ENCODE measurements at places on chromosomes 1 and 21.
A peak's percentile ranks its signal among the peaks of the same experiment; 100 is the strongest.

DNA sequence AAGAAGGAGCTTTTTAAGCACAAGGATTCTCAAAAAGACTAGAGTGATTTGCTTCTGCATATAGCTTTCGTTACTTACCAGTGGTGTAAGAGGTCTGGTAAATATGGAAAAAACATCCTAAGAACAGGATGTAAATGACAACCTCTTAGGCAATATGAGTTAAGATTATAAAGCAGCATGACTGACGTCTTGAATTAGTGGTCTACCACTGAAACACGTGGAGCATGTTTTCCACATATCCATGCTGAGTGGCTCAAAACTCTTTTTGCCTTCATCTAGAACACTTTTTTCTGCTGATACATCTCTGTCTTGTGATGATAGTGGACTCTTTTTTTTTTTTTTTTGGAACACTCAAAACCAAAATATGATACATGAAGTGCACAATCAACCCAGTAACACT, 44.6 kb downstream of the RCAN1 start:
- no peak for DNase-seq

- DNase-seq, result peak; percentile 89
These were observed 44.0 kb downstream of the YARS1 start for GRCh38 chr1:32773018-32773763.

- no peak for DNase-seq
These were observed 327.2 kb downstream of the PTPRU start for GRCh38 chr1:29563571-29563970.

- DNase-seq, result no peak
These were observed 84.3 kb downstream of the CAPZB start for GRCh38 chr1:19400875-19401534.

DNA sequence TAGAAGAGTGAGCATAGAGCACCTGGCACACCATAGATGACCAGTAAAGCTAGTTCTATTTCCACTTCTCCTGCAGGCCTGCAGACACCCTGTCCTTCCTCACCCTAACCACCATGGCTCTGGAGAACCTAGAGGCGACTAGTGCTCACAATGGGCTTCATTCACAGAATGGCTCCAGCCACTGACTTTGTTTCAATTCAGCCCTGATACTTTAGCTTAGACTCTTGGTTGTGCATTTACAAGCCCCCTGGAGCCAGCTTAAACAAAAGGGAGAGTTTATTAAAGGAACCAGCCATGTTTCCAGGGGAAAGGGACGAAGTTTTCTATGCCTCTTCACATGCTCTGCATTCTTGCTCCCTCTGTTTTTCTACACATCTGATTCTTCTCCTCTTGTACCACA, 123.7 kb downstream of the NAV1 start:
- no peak for DNase-seq

DNA sequence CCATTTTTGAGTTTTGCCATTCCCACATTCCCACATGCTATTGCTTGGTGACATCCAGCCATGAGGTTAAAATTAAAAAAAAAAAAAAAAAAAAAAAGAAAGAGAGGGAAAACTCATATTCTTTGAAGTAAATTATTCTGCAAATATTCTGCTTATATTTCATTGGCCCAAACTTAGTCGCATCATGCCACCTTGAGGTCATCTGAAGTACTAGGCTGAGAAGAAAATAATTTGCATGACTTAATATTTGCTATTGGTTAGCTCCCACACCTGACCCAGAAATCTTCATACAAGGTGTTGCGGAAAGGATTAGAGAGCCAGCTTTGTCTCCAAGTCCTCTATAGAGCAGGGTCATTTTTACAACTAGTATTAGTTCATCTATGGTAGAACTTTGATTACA, 2206.0 kb downstream of the MRPL39 start:
- DNase-seq, result no peak

DNA sequence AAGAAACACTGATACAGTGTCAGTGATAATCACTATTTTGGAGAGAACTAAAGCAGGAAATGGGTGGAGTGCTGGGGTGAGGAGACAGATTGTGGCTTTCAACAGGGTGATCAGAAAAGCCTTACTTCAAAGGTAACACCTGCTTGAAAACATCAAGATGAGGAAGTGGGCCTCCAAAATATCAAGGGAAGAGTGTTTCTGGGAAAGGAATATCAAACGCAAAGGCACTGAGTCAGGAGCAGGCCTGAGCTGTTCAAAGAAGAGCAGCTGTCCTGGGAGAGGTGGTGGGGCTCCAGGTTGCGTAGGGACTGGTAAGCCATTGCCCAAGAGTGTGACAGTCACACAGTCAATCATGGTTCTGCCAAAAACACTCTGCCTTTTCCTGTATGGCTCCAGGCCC, 47.1 kb upstream of the ATP1A1 start:
- no peak for DNase-seq

GRCh38 chr21:15250384-15250783, 185.6 kb upstream of the NRIP1 start:
- no peak for DNase-seq

GRCh38 chr1:206646504-206646903, 11.2 kb downstream of the DYRK3 start:
- DNase-seq, result no peak

GRCh38 chr1:92972409-92973129, 11.3 kb upstream of the DIPK1A start:
- DNase-seq, result no peak

- no peak for DNase-seq
These were observed 64.5 kb downstream of the NPHP4 start for GRCh38 chr1:5927506-5928370.

GRCh38 chr1:25896266-25896665, 10.0 kb downstream of the STMN1 start:
- DNase-seq, result no peak

DNA sequence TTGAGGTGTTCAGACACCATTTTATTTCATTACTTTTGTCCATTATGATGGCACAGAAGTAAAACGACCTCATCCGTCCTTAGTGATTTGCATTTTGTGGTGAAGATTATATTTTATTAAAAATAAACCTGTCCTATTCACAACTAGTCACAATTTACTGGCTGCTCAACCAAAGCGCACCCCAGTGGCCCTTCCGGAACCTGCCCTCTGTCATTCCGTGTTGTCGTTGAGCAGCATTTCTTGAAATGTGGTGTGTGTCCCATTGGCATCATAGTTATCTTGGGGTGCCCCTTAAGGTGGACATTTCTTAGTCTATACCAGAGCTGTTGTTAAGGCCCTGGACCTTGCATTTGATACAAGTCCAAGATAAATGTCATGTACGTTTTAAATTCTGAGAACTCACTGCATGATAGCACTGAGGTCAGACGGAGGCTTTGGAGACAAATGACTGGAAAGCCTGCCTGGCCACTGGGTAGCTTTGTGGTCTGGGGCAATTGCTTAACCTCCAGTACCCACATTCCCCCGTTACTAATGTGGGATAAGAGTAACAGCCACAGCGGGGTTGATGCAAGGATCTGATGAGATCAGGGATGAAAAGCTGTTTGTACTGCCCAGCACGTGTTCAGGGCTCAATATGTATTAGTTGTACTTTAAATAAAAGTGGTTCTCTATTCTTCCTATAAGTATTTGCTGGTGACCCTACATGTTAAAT, 36.2 kb downstream of the BACH1 start:
- no peak for DNase-seq

GRCh38 chr21:29368906-29369305, 70.2 kb downstream of the BACH1 start:
- no peak for DNase-seq

GRCh38 chr1:42978317-42979035, 19.8 kb upstream of the SLC2A1 start:
- DNase-seq, result no peak

DNA sequence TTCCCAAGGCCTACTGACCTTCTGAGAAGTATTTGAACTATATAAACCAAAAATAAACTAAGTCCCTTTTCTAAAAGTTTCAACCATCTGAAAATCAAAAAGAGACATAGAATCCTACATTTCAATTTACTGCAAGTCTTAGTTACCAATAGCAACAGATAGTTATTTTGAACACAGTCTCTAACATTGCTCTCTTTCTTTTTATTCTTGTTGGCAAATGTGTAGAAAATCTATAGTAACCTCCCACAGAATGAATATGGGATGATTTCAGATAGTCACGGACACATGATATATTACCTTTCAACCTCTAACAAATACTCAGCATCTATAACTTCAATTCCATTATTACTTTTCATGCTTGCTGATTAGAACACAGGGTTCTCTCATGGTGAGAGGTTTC, 68.9 kb upstream of the RAB3GAP2 start:
- DNase-seq, result no peak

- no peak for DNase-seq
These were observed 450.6 kb upstream of the CAMK1G start for GRCh38 chr1:209132736-209133467.

DNA sequence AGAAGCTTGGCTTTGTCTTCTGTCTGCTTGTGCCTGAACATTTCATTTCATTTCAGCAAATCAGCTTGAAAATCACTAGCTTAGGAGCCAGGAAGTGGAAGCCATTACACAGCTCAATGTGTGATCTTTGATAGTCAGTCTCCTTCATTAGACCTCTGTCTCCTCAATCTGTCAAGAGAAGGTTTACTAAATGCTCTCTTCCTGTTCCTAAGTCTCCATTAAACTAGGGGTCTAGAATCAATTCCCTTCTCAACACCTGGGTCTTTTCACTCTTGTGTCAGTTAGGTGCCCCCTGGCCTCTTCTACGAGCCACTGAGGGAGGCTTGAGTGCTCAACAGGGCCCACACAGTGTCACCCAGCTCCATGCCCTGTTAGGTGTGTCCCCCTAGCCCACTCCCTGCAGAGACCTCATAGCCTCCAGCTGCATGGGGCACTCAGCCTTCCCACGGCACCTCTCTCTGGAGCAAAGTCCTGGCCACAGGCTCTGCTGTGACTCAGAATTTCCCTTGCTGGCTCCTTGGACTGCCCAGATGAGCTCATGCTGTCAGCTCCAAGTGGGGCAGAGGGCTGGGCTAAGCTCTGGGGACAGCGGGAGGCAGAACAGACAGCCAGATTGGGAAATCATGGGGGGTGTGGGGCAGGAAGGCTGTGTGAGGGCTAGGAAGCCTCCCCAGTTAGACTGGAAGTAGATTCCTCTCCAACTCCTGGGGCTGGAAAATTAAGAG, 115.7 kb upstream of the IPO9 start:
- DNase-seq, result no peak

DNA sequence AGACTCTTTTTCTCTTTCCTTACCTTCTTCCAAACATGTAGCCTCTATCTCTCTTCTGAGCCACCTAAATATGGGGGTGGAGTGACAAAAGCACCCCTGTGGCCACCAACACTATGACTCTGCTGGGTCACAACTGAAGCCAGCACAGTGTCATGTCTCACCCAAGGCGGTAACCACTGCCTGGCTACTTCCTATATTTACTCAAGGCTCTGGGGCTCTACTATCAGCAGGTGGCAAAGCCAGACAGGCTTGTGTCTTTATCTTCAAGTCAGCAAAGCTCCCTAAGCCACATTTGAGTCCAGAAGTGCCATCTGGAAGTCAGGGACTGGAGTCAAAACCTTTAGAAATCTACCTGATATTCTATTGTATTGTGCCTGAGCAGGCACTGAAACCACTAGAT, 1515.2 kb downstream of the PLA2G4A start:
- DNase-seq, result no peak

- DNase-seq, result no peak
These were observed 31.5 kb downstream of the TNFSF4 start for GRCh38 chr1:173175514-173176145.

GRCh38 chr1:165574295-165574694, 30.5 kb downstream of the LRRC52 start:
- no peak for DNase-seq

- DNase-seq, result no peak
These were observed at the start of gene TTC24 for GRCh38 chr1:156579472-156579871. TTC24 (plus strand) TSS chr1:156579723; CDS start chr1:156581365, 1,642 bp downstream.

DNA sequence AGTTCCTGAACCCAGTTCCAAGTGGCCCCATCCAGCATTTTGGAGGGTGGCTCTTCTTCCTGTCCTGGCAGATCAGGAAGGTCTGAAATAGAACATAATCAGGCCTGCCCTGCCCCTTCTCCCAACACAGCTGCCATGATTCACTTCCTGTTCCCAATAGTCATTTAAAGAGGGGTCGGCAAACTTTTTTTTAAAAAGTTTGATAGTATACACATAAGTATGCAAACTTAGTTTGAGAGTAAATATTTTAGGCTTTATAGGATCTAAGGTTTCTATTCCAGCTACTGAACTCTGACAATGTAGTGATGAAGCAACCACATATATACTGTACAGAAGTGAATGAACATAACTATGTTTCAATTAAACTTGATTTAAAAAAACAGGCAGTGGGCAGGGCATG, 66.4 kb downstream of the LUZP1 start:
- no peak for DNase-seq

DNA sequence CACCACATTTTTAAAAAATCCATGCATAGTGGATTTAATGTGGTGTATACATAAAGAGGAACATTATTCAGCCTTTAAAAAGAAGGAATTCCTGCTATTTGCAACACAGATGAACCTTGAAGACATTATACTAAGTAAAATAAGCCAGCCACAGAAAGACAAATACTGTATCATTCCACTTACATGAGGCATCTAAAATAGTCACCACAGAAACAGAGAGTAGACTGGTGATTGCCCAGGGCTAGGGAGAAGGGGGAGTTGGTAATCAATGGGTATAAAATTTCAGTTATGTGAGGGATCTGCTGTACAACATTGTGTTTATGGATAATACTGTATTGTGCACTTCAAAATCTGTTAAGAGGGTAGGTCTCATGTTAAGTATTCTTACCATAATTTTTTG, 10.0 kb downstream of the FAM163A start:
- DNase-seq, result no peak

DNA sequence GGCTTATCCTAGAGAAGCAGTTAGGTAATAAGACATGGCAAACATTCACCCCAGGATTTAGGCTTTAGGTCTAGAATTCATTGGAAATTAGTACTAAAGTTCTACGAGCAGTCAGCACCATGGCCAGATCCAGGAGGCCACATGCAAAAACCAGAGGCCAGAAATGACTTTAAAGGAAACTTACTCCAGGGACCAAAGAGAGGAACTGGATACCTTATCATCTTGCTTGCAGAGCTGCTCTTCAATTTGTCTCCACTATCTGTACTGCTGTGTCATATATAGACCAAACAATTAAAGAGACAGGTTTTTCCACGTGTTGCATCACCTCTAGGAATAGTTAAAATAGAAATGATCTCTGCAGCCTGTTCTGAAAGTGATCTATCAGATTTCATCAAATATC, 127.8 kb downstream of the LMX1A start:
- DNase-seq, result no peak

GRCh38 chr1:225044258-225044657, 114.8 kb downstream of the DNAH14 start:
- DNase-seq, result no peak

DNA sequence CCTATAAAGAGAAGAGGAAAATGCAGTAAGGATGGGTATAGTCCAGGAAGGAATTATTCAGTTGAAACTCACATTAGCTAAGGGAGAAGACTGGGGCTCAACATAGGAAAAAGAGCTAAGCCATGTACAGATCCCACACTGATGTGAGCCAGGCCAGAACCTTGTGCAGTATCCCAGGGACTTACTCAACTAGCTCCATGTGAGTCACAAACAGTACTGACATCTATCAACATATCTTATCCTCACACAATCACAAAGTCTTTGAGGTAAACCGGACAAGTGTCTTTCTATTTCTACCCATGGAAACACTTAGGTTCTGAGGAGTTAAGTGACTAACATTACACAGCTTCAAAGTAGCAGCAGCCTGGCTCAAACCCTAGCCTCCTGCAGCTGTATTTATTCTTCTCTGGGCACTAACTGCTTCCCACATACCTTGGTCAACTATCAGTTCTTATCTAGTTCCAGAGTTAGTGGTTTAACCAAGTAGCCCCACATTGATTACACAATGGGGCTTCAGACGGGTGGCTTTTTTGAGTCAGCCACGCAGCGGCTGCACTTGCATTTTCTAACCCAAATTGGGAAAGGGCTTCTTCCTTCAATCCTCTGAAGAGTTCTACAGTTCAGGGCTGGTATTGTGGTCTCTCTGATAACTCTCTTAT, 9.5 kb downstream of the CD5L start:
- DNase-seq, result no peak
